Adipocyte (in vitro differentiated cells): ENCODE measurements at places on chromosomes 3 and 15.

DNA sequence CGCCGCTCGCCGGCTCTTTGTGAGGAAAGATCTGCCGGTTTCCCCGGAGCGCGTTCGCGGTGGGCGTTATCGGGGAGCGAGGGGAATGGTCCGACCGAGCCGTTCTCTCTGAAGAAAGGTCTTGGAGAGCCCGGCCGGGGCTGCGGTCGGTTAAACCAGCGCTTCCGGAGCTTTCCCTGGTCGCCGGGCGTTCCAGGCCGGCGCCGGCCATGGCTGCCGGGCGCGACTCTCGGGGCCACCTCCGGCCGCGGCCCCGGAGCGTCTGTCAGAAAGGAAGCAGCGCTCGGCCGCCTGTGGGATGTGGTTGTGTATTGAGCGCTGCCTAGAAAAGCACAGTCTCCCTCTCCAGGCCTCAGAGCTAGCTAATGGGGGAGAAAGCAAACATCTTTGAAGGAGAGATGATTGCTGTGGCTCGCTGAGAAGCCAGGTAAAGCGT is 731 bp downstream of the FYTTD1 start:
- DNase-seq, result peak; percentile 90

DNA sequence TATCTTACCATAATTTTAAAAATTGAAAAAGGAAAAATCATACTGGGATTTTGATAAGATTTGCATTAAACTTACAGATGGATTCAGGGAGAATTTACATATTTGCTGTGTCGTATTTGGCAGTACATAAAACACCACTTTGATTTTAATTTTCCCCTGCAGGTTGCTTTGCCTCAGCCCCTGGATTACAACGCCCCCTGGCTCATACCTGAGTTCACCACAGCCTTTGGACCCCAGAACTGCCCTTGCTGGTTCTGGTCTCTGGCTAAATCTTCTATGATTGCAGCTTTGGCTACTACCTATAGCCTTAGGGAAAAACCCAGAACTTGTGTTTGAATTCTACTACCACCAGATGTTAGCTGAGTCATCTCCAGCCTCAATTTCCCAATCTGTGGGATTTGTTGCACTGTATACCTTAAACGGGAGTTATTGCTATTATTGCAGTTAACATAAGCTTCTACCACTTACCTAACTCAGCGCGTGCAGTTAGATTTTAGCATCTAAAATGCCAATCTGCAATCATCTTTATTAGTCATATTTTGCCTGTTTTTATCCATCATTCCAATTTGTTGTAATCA is 315.7 kb upstream of the GADL1 start:
- DNase-seq, result no peak

DNA sequence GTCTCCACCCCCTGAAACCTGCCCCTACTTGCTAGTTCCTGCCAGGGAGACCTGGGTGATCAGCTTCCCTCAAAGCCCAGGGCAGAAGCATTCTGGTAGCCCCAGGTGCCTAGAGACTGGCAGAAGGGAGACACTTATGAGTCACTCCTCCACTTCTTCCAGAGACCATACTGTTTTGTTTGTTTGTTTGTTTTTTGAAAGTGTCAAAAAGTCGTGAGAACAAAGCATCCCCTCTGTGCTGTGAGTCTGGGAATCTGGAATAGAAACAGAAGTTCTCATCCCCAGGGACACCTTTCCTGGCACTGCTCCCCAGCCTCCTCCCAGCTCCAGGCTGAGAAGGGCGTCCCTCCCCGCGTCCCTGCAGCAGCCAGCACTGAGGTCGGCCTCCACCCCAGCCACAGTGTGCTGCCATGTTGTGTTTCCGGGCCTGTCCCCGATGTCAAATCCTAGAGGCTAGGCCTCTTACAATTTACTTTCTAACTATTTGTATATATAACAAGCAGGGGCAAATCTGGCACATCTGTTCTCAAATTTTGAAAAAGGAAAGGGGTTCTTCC is 573.0 kb downstream of the RBMS3 start:
- no peak for DNase-seq

GRCh38 chr3:151838574-151839312 is 24.8 kb downstream of the AADAC start:
- DNase-seq, result peak; percentile 94

DNA sequence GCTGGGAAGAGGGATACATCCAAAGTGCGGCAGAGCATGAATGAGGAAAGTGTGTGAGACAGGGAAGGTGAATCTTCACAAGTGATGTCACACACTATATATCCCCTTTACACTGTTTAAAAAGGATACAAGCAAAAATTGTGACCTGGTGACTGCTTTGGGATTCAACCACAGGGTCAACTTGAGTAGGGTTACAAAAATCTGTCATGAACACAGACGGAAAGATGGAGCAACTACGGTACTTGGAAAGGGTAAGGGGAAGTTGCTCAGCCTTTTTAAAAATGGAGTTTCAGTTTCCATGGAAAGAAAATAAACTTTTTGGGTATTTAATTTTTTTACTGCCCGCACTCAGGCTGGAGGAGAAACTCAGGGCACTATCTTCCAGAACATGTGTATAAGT is 60.3 kb downstream of the B3GNT5 start:
- no peak for DNase-seq
